ENCODE measurements at places on chromosomes 2 and 18.
A peak's percentile ranks its signal among the peaks of the same experiment; 100 is the strongest.

DNA sequence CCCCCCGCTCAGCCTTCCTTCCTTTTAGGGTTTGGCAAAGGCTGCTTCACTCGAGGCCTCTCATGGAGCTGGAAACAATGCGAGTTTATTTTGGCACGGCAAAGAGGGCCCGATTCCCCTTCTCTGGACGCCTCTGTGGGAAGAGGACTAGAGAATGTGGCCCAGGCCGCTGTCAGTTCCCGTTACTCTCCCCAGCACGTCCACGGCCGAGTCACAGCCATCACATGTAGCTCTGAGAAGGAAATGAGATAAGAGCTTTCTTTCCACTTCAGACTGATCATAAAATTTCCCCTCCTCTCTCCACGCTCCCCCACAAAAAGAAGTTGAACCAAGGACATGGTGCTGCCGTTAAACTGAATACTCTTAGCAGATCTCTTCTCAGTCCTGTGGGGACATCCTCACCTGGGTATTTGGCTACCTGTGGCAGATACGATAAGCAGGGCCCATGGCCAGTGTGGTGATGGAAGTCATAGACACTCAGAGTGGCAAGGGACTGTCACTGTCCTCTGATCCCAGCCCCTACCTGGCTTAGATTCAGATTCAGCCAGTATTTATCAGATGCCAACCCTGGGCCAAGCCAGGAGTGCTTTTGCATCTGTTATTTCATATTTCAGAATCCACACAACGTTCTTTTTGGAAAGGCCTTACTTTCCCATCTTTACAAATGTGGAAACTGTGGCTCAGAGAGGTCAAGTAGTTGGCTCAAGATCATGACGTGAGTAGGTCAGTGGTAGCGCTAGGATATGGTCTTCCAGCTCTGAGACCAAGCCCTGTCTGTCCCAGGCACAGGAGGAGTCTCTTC lies 101.2 kb downstream of the MCFD2 start:
- peak; percentile 82 for DNase-seq

DNA sequence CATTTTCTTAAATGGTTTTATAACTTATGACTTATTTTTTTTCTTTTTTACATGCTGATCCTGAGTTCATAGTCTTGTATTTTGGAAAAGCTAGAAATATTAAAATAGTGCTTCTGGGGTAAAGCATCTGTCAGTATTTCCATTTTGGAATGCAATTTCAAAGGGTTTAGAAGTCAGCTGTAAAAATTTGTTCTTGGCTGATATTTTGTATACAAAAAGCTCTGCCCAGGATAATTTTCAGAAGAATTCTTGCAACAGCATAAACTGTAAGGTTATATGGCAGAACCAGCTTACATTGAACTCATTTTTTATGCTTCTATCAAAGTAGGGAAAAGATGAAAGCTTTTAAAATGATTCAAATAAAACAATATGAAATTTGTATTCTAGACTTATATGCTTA lies 97.4 kb downstream of the DIS3L2 start:
- no peak for DNase-seq

GRCh38 chr2:188634656-188635055 lies 339.5 kb upstream of the COL3A1 start:
- DNase-seq, result no peak

GRCh38 chr2:148978706-148979105 lies 59.8 kb upstream of the LYPD6B start:
- DNase-seq, result no peak

- DNase-seq, result no peak
Observed at GRCh38 chr2:175837046-175837445, 165.0 kb downstream of the LNPK start.

- no peak for DNase-seq
Observed at GRCh38 chr18:23131693-23132319, 3.5 kb upstream of the CABLES1 start.

DNA sequence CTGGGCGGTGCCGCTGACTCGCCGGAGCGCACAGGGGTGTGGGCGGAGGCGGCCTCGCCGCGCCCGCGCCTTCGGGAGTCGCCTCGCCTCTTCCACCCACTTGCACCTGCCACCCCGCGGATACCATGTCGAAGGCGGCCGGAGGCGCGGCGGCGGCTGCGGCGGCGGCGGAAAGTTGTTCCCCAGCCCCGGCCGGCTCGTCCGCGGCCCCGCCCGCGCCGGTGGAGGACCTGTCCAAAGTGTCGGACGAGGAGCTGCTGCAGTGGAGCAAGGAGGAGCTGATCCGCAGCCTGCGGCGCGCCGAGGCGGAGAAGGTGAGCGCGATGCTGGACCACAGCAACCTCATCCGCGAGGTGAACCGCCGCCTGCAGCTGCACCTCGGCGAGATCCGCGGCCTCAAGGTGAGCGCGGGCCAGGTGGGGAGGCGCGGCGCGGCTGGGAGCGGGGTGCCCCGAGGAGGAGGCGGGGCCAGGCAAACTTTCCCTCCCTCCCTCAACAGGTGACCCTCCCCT lies 766 bp downstream of the CCDC85A start:
- DNase-seq, result no peak

DNA sequence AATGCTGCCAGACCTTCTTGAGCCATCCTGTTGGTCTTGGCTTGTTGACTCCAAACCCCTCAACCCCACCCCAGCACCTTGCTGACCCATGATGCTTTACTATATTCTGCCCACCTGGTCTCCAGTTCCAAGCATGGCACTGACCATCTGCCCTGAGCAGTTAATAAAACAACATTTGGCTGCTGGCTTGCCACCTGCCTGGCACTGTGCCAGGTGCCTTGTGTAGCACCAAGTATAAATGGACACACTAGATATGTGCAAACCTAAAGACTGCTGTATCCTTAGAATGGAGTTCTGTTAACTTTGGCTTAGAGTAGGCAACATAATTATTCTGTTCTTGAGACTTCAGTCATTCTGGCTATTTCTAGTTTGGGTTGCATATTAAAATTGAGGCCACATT lies 91.4 kb downstream of the ACSL3 start:
- DNase-seq, result no peak

- no peak for DNase-seq
Observed at GRCh38 chr2:163155279-163155883, 316.8 kb upstream of the KCNH7 start.

- DNase-seq, result no peak
Observed at GRCh38 chr2:81481242-81481993, 1176.9 kb upstream of the LRRTM1 start.

DNA sequence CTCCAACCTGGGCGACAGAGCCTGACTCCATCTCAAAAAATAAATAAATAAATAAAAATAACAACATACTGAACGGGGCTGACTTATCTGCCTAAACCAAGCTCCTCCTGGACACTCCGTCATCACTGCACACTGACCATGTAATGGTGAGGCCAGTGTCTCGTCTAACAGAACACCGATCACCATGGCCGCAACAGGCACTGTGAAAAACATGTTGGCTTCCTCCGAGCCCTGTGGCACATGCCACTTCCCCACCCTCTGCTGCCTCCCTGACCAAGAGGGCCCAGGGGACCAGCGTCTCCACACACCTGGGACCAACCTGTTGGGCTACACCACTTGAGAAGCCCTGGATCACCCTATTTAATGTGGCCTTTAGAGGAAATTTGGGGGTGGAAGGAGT lies 33.9 kb downstream of the ZNF516 start:
- DNase-seq, result peak; percentile 49

DNA sequence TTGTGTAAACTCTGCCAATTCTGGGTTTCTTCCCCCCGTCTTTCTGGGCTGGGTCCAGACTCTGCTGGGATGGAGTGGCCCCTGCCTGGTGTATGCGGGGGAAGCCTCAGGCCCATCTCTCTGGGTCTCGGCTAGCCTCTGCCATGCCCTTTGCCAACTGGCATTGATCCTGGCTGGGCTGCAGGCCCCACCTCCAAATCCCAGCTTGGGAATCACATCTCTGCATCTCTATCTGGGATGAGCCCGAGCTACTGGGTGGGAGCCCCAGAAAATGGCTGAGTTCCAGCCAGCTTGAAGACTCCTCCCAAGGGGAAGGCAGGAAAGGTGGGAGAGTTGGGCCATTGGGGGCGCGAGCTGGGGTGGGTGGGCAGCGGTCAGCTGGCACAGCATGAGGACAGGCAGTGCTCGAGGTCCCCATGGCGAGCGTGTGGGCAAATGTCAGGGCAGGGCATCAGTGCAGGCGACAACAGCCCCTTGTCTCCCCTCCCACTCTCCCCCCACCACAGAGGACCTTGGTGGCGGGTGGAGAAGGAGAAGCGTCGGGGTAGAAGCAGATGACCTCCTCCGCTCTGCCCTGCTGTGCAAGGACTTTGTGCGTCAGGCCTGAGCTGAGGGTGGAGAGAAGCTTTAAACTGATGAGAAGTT lies 139.4 kb downstream of the ASB1 start:
- DNase-seq, result no peak

GRCh38 chr2:237012577-237013267 lies 73.0 kb upstream of the COPS8 start:
- no peak for DNase-seq

DNA sequence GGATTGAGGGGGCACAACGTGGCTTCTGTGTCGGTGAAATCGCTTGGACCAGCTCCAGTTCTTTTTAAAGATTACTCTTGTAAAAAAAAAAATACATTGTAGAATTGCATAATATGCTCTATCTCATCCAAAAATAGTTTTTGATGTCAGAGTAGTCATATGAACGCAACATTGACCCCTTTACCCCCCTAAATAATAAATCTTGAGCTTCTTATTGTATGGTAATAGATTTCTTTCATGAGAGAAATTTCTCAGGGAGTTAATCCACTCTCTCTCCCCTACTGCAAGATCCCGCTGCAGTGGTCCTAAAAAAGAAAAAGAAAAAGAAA lies 50.2 kb upstream of the PAIP2B start:
- DNase-seq, result no peak

DNA sequence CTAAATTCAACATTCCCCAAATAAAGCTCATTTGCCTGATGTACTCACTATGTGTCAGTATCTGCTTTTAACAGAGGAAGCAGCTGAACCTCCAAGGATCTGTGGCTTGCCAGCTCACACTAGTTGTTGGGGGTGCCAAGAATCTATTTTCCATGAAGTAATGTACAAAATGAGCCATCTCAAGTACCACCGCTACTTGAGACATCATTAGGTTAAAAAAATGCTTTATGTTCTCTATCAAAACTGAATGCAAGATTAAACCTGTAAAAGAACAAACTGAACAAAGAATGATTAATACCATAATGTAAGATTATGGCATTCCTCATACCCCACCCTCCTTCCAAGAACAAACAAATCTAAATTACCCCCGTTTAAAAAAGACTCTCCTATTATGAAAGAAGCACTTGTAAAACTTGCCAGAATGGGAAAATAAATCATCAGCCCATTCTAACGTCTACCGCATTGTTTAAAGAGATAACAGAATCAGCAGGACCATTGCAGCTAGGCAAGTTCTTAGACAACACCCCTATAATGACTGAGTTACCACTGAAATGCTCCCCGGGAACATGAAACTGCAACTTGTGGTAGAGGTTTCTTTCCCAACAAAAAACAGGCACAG lies 471.6 kb downstream of the DLGAP1 start:
- no peak for DNase-seq

DNA sequence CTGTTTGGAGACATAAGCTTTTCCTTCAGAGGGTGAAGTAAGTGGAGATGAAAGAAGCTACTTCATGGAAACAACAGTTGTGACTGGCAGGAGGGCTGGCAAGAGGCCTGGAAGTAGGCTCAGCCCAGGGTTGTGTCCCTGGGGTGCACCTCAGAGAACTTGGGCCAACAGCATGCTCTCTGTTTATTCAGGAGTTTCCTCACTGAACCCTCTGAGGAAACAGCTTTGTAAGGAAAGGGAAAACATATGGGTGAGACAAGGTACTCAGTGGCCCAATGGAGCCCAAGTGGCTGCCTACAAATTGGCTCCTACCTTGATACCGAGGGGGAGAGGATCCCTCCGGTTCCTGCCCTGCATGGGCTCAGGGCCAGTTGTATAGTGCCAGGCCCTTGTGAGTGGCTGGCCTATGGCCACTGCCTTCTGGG lies 115.5 kb upstream of the ITGA6 start:
- DNase-seq, result no peak

- no peak for DNase-seq
Observed at GRCh38 chr2:166335284-166335683, 40.5 kb downstream of the SCN9A start.

- no peak for DNase-seq
Observed at GRCh38 chr18:56119681-56120080, 518.7 kb downstream of the TXNL1 start.

- DNase-seq, result no peak
Observed at GRCh38 chr2:11539317-11540147, 5.7 kb downstream of the GREB1 start.

DNA sequence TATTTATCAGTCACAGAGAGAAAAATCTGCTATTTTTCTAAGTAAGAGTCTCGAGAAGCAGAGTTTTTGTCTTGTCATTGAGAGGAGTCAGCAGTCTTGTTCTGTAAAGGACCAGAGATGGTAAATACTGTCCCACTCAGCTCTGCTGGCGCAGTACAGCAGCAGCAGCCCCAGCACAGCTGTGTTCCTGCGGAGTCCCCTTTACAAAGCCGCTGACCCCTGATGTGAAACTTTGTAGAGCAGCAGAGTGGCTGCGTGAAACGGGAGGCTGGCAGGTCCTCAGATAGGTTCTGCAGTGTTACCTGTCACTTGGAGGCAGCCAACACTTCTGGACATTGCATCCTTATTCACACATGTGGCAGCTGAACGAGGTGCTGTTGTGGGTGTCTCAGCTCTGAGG lies 45.2 kb downstream of the TMEM185B start:
- no peak for DNase-seq

- DNase-seq, result no peak
Observed at GRCh38 chr18:12595571-12596255, 62.2 kb downstream of the SPIRE1 start.

GRCh38 chr2:59584958-59585357 lies 968.5 kb downstream of the BCL11A start:
- no peak for DNase-seq

DNA sequence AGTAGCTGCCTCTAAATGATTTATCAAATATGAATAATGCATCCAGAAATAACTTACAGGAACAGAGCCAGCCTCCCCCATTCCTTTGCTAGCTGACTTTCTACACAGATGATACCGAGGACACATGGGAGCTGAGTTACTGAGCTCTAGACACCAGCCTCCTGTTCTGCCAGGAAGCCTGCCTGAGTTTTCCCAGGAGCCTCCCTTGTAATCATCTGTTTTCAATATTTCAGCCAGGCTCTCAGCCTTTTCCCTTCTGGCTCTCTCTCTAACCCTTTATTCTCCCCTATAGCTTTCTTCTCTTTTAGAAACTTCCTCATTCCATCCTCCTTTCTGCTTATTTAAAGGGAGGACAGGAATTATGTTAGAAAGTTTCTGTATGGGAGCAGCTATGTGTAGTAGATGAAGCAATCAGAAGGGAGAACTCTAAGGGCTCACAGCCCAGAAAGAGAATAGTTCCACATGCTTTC lies 911.6 kb downstream of the TDRD15 start:
- no peak for DNase-seq

DNA sequence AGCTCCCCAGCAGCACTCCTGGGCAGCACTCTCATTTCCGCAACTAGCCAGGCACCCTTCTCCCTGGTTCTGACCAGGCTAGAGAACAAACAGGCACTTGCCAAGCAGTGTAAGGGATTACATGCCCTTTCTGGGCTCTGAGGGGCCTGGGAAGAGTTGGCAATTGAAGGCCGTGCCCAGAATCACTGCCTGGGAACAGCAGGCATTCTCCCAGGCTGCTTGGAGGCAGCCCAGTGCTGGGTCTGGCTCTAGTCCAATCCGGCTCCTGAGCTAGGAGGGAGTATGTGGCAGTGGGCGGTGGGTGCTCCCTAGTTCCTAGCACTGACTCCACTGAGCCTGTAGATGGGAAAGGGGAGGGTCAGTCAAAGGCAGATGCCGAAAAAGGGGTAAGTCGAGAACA lies 34.1 kb upstream of the SP3 start:
- DNase-seq, result no peak

- DNase-seq, result no peak
Observed at GRCh38 chr2:69612200-69612599, 31.3 kb downstream of the AAK1 start.

- DNase-seq, result no peak
Observed at GRCh38 chr2:123073956-123074355, 951.1 kb upstream of the CNTNAP5 start.
